ENCODE measurements at places on chromosomes 4 and X.
A peak's percentile ranks its signal among the peaks of the same experiment; 100 is the strongest.

DNA sequence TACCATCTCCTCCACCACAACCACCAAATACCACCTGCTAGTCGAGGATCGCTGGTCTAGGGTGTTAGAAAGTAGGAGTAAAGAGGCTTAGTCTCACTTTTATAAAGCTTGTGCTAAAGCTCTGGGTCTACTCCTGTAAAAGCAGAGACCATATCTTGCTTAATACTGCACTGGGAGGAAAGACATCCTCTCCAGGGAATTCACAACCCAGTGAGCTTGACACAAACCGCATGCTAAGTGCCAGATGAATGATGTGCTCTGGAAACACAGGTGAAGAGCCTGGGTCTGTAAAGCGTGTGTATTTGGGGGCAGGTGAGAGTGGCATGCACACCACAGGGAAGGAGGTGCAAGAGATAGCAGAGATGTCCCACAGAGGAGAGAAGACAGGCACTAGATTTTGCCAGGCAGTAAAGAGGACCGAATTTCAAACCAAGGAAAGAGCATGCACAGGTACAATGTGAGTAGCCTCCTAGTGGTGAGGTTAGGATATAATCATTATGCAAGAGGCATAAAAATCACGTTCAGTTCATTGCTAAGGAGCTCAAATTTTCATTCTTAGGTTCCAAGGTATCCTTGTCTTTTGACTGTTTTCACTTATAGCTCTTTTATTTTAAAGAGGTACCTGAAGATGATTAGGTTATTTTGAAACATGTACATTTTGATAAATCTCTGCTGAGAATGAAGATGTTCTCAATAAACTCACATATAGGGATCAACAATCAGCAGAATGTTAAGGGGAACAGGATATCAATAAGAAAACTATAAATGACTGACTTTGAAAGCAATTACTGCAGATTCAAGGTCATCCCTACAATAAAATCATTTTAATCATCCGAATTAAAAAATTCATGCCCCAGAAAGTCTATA, 20.7 kb downstream of the TAPT1 start:
- DNase-seq: no peak

DNA sequence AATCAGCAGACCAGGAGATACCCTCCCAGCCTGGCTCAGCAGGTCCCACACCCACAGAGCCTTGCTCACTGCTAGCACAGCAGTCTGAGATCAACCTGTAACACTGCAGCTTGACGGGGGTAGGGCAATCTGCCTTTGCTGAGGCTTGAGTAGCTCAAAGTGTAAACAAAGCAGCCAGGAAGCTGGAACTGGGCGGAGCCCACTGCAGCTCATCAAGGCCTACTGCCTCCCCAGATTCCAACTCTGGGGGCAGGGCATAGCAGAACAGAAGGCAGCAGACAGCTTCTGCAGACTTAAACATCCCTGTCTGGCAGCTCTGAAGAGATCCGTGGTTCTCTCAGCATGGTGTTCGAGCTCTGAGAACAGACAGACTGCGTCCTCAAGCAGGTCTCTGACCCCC, 15.1 kb upstream of the GABRA2 start:
- no peak for DNase-seq

- DNase-seq: no peak
These were observed 106.2 kb upstream of the IL13RA1 start for GRCh38 chrX:118621081-118621759.

DNA sequence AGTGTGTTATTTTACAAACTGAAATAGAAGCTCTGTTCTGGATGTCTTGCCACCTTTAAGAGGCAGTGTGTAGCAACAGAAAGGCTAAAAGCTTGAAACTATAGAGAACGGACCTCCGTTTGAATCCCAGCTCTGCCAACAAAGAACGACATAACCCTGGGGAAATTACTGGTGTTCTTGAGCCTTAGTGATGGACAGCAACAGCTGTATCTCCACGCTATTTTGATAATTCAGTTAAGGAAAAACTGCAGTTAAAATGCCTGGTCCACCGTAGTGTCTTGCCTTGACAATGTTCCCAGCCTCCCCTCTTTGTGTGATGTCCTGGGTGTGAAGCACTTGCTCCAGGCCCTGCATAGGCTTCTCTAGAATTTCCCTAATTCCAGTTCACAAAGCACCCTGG, 256.8 kb upstream of the HS3ST1 start:
- no peak for DNase-seq

DNA sequence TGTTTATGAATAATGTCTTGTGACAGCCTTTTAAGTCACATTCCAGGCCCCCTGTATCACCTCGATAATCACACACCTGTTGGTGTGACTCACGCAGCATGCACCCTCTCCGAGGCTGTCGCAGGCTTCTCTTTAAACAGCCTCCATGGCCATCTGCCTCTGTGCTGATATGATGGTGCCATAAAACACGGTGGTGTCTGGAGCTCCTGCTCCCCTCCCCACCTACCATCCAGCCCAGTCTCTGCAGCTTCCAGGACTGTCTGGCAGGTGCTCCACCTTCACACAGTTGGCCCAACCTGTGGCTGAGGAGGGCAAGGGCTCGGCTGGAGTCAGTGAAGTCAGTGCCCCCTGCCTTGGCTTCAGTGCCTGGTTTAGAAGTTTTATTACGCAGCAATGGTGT, 173.8 kb upstream of the RPL34 start:
- DNase-seq: no peak

DNA sequence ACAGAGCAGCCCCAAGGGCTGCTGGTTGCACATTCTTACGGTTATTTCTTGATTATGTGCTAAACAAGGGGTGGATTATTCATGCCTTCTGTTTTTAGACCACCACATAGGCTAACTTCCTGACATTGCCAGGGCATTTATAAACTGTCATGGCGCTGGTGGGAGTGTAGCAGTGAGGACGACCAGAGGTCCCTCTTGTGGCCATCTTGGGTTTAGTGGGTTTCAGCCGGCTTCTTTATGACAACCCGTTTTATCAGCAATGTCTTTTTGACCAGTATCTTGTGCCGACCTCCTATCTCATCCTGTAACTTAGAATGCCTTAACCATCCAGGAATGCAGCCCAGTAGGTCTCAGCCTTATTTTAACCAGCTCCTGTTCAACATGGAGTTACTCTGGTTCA, 212.4 kb upstream of the GRID2 start:
- no peak for DNase-seq

DNA sequence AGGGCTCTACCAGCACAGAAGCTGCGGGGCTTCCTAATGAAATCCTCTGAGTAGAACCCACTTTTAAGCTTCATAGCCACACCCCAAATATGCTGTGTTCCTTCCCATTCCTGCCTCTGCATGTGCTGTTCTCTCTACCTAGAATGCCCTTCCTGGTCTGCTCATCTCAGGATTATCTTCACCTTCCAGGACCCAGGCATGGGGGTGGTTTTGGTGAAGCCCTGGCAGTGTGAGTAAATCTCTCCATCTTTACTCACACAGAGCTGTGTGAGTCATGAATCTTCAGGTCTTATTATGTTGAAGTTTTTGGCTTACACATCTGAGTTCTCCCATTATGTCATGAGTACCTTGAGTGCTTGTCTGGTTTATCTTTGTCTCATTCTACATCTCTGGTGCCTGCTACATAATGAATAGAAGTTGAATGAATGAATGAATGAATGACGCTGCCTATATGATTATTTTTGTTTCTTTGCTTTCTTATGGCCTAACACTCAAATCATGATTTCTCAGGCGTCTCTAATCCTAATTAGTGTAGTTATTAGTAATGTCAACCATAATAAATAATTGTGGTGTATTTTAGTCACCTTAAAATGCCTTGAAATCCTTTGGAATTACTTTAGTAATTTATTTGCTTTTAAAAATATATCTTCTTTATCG, 41.9 kb downstream of the HADH start:
- no peak for DNase-seq

DNA sequence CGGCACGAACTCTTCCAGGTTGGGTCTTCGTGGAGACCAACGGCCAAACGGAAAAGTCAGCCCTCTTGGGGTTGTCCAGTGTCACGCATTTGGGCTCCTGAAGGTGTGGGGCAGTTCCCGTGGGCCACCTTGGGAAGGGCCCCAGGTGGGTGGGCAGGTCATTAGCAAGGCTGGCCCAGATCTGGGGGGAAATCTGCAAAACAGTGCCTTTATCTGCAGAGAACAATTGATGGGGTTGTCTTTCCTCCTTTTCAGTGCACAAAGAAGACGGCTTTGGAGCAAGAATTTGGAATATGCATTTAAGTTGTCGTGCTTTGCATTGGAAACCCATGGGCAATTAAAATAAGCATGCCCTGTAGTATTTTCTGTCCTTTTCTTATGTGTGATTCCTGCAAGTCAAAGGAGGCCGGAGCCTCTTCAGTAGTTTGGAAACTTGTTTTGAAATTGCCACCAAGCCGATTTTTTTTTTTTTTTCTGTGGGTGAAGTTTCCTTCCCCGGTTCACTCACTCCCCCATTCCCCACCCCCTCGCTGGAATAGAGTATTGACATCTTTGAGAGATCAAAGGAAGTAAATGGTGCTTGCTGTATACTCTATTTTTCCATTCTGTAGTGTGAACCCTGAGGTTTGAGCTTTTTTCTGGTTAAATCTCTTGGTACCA, 9.8 kb downstream of the ZIC3 start:
- no peak for DNase-seq

DNA sequence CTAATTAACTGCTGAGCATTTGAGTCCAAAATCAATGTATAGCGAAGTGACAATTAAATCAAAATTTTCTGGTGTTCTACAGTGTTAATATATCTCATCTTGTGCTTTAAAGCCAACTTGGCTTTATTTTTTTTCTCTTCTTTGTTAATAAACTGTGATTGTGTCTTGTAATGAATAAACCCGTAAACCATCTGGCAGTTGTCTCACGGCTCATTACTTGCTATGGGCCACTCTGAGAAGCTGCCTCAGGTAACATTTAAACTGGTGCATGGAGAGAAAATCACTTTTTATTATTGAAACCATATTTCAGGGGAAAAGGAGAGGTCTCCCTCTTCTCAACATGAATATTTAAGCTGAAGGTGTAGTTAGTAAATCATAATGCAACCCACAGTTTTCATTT, 694.0 kb downstream of the KCTD8 start:
- DNase-seq: no peak

DNA sequence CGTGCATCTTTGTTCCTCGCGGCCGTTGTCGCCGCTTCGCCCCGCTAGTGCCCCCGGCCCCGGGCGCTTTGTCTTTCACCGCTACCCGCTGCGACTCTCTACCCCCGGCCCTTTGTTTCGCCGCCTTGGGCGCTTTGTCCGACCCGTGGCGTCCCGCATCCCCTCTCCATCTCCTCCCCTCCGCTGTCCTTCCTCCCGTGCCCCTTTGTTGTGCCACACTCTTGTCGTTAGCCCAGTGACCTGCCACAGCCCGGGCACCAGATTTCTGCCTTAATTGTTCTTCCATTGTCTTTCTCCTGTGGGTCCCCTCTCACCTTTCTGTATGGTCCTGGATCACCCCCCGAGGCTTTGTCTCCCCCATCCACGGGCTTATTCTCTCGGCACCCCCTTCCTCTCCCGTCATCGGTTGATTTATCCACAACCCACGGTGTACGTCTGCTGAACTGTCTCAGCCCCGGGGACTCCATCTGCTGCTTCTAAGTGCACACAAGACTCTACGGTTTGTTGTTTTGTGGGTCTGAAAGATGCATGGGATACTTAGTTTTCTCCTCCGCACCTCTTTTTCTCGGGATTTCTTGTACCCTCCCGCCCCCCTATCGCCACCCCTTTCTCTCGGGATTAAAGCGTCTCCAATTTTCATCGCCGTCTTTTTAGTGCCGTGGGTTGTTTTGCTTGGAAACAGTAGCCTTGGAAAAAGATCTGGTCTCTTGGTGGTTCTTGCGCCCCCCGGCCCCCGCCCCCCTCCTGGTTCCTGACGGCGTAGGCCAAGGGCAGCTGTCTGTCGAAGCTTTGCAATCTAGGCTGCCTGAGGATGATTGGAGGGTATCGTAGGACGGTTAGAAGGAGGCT, 783 bp downstream of the RBPJ start:
- DNase-seq: peak; percentile 67

DNA sequence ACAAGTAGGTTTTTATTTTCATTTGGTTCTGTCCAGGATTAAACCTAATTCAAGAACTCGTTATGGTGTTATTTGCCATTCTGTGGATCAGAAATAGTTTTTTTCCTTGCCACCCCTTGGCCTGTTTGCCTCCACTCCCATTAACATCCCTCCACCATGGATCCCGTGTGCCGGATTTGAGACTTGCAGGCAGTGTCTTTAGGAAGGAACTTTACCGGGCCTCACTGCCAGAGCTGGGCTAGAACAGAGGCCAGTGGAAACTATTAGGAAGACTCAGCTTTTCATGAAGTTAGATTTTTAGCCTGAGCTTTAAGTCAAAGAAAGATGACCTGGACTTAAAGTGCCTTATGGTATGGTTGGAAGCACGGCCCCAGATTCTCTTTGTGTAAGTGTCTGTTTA, 2.4 kb downstream of the KLHL2 start:
- no peak for DNase-seq

GRCh38 chrX:147890756-147891155, 21.0 kb upstream of the FMR1 start:
- no peak for DNase-seq

GRCh38 chrX:101785142-101785541, 125.5 kb upstream of the ARMCX2 start:
- DNase-seq: no peak

GRCh38 chrX:48752498-48752897, 9.0 kb upstream of the GLOD5 start:
- no peak for DNase-seq

- no peak for DNase-seq
These were observed 16.6 kb downstream of the GEMIN8 start for GRCh38 chrX:14013054-14013453.
